ENCODE measurements at places on chromosomes 5 and 9.

DNA sequence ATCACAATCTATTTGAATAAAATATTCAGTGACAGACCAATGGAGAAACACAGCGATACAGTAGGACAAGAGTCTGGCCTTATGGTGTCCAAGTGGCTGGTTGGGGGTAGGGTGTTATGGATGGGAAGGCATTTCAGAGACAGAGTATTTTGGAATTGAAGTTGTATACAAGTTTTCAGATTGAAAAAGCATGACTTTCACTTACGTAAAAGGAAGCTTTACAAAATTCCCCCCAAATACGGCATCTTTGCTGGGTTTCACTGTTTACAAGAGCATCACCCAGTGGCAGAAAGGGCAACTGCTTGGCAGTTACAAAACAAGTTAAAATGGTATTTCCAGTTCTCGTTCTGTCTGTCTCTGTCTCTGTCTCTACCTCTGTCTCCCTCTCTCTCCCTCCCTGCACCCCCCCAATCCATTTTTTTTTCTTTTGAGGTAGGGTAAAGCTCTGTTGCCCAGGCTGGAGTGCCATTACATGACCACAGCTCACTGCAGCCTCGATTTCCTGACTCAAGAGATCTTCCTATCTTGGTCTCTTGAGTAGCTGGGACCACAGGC is 86.2 kb downstream of the PTPN3 start:
- no peak for DNase-seq

DNA sequence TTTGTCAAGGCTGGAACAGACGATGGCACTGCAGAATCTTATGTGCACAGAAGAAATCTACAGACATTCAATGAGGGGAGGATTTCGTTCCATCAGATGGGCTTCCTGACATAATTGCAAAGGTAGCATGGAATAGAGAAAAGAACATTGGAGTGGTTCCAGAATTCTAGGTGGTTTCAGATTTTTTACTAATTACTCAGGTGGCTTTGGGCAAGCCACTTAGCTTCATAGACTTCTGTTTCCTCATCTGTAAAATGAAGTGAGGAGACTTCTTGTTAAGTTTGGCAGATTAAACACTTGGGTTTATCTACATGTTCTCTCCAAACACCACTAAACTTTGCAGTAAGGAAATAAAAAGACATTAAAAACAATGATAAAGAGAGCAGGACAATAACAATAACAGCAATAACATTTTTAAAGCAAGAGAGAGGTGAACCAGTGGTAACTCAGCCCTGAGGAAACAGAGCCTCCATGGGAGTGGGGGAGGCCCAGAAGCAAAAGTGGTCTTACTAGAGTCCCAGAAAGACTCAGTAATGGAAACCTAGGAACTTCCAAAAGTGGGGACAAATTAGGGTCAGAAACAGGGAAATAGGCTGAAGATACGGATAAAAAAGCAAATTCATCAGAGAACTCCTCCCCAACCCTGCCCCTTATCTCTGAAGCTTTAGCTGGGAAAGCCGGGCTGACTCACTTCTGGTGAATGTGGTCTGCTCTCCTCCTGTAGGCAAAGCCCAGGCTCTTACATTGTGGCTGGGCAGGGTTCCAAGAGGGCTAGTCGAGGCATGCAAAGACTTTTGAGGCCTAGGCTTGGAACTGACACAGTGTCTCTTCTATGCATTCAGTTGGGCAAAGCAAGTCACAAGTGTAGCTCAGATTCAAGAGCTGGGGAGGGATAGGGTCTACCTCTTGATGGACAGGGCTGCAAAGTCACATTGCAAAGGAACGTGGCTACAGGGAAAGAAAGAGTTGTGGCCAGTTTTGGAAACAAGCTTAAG is 11.8 kb upstream of the ACTBL2 start:
- DNase-seq, result no peak

DNA sequence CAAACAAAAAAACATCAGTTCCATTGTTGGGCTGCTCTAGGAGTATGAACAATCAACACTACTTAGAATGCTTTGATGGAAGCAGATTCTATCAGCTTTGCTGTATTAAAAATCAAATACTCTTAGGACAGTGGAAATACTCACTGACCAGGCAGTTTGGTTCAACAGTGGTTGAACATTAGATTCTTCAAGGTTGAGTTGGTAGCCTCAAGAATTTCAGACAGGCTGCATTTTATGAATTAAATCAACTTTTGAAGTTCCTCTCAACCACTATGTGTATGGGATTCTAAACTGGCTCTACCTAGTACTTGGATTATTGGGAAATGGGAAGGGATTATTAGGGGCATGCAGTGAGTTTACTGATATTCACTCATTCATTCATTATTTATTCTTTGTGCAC is 35.0 kb downstream of the ACTBL2 start:
- no peak for DNase-seq

- no peak for DNase-seq
Measured at GRCh38 chr5:92147798-92148197, 764.7 kb upstream of the ARRDC3 start.
